ENCODE measurements at places on chromosomes 11 and 22. TPM values are rescaled to one million over a fixed set of nuclear protein-coding genes. Genes with fewer than 3 reads are reported as not detected.

NLRP10 gene
- total RNA-seq, result 2.5 TPM

TMA7B gene
- not detected for total RNA-seq

PTPMT1 gene
- total RNA-seq, result 33.9 TPM

DBX1 gene
- total RNA-seq, result not detected

DMC1 gene
- not detected for total RNA-seq

GPHA2 gene
- total RNA-seq, result not detected

PGA5 gene
- total RNA-seq, result 0.79 TPM

MUC5AC gene
- not detected for total RNA-seq

TREH gene
- total RNA-seq, result not detected

NAGA gene
- 8.9 TPM for total RNA-seq

Data from astrocyte (in vitro differentiated cells and primary cell).